Cortex of kidney (tissue), 1 donor: ENCODE measurements at places on chromosomes 13 and 19.

- no peak for DNase-seq
Measured at GRCh38 chr13:33512880-33513554, 227.5 kb upstream of the STARD13 start.

DNA sequence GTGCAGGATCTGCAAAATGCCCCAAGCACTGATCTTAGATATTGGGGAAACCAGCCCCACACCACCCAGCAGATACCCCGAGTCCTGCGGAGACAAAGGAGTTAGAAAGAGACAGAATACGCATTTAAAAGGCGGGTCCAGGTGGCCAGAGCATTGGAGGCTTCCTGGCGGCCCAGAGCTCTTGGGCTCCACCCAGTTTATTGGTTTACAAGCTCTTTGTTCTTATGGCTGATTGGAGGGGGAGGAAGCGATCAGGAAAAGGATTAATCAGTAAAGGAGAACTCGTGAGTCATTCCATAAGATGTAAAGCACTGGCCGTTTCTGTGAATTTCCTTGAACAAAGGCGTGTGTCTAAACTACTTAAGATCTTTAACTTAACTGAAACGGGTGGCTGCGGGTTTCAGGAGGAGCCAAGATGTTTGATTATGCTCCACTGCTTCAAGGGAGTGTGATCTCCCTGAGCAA is 926 bp downstream of the ZNF587 start:
- DNase-seq: no peak

- DNase-seq: no peak
Measured at GRCh38 chr13:50711131-50711815, 132.2 kb downstream of the DLEU7 start.

- DNase-seq: no peak
Measured at GRCh38 chr13:105220881-105221280, 1314.6 kb downstream of the EFNB2 start.

- DNase-seq: no peak
Measured at GRCh38 chr13:93172109-93172508, 54.5 kb upstream of the GPC6 start.

DNA sequence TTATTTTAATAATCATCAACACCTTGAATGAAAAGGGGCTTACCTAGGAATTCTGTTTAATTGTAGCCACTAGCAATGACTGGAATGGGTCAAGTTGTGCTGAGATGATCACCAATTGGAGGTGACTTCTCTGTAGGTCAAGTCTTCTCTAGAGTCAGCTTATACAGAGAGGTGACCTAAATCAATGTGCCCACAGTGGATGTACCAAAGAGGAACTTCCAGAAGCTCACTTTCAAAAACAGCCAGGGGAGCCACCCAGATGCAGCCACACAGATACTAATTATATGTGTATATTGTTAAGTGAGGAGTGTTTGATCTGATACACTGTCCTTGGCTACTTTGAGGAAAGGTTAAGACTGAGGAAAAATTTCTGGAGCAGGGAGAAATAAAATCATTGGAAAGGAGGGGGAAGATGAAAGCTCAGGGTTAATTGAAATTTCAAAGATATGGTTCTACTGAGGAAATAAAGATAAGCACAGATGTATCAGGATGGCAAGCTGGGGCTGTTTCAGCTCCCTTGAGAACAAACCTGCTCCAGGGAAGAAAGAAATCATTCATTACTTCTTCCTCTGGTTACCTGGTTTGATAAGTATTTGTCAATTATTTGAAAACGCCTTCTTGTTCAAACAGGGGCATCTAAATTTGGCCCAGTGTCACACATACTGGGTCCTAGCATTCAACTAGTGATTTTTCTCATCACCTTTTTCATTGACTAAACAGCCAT is 5.1 kb downstream of the GPR183 start:
- no peak for DNase-seq

- DNase-seq: no peak
Measured at GRCh38 chr13:108777421-108778420, 148.3 kb downstream of the MYO16 start.

- DNase-seq: no peak
Measured at GRCh38 chr13:46544811-46545210, 8.2 kb upstream of the LRCH1 start.

GRCh38 chr13:47678201-47678968 is 322.7 kb downstream of the SUCLA2 start:
- no peak for DNase-seq

GRCh38 chr13:110423689-110424302 is 116.7 kb downstream of the COL4A2 start:
- no peak for DNase-seq

DNA sequence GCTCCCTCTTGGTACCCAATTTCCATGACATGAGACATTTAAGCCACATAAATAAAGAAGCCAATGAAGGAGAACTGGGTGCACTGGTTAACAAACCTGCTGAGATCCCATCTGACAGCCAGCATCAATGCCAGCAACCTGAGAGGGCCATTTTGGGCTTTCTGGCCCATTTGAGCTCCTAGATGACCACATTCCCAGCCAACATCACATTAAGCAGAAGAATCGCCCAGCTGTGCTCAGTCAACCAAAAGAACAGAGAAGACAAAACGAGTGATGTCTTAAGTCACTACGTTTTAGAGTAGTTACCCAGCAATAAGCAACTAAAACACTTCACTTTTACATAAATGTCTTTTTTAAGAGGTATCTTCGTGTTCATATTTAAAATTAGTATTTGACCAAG is 21.9 kb downstream of the LCP1 start:
- DNase-seq: no peak

DNA sequence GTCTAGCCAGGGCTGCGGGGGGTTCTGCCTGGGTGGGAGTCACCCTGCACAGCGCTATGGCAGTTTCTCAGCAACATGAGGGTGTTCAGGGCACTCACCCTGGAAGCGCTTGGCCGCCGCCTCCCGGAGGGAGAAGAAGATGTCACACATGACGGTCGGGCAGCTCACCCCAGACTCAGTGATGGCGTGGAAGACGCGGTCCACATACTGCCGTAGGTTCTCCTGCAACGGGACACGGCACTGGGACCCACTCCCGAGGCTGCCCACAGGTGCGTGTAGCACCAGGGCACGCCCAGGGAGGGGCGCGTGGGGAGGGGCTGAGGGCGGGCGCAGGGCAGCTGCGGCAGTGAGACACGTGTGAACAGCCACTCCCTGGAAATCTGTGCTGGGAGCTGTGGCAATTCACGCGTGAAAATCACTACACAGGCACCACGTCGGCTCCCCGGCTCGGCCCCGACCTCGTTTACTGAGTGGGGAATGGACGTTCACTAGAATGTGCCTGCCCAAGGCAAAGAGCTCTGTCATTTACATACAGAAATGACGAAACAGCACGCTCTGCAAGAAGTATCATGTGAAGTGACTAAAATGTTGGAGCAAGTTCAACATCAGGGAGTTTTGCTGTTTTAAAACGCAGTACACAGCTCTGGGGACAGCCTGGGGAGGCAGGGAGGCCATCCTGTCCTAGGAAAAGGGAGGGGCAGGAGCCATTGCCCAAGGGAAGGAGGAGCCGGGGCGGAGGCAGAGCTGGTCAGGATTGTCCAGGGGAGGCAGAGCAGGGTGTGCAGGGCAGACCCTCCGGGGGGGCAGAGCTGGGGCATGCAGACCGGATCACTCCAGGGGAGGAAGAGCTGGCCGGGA is 41.5 kb upstream of the C13orf46 start:
- DNase-seq: no peak

DNA sequence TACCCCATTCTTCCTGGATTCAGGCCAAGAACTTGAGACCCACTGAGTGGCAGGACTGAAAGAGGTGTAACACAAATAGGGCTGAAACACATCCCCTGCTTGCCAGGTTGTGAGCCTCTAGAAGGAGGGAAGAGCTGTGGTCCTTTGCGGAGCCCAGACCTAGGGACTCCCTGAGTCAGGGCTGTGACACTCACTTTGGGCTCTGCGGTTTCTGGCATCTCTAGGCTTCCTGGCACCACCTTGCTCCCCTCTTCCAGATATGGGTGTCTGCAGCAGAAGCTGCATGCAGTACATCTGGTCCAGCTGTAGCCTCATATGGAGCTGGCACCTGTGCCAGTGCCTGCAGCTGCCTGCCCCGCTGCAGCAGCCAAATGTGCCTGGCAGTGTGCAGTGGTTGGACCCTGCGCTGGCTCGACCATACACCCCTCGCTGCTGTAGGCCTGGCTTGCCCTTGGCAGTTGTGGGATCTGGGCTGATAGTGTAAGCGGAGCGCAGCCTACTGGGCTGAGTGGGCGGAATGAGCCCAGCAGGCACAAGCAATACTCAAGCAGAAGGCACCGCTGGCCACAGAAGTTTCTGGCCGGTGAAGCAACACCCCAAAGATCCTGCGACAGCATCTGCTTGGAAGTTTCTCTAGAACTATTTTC is 290.4 kb downstream of the SLITRK6 start:
- DNase-seq: no peak

GRCh38 chr19:45038931-45039893 is at the start of gene CLASRP:
Gene CLASRP, plus strand, starts transcription at chr19:45039045. Its CDS starts 1,168 bp downstream, at chr19:45040213.
- DNase-seq: no peak

- no peak for DNase-seq
Measured at GRCh38 chr13:90673746-90674145, 673.7 kb upstream of the MIR17HG start.

DNA sequence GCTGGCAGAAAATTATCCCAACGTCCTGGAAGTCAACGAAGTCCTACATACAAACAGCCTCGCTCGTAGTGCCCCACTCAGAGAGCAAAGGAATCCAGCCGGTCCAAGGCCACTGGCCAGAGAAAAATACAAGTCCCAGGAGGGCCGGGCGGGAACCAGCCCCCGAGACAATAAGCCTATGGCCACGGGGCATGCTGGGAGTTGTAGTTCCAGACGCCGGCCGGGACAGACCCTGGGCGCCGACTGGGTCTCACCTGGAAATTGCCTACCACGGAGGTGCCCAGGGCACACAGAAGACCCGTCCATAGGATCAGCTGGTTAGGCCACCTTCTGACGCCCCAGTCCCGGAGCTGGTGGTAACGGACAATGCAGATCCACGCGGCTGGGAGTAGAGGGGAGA is 5.4 kb downstream of the TMEM150B start:
- DNase-seq: no peak

DNA sequence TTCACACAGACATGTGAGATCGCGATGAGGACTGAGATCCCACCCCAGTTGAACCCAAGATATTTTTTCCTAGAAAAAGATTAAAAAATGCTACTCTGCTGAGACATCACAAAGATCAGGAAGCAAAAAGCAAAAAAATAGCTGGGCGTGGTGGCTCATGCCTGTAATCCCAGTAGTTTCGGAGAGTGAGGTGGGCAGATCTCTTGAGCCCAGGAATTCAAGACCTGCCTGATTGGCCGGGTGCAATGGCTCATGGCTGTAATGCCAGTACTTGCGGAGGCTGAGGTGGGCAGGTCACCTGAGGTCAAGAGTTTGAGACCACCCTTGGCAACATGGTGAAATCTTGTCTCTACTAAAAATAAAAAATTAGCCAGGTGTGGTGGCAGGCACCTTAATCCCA is 1.1 kb downstream of the FUT3 start:
- no peak for DNase-seq

- no peak for DNase-seq
Measured at GRCh38 chr19:17520865-17521264, 9.4 kb downstream of the PGLS start.

DNA sequence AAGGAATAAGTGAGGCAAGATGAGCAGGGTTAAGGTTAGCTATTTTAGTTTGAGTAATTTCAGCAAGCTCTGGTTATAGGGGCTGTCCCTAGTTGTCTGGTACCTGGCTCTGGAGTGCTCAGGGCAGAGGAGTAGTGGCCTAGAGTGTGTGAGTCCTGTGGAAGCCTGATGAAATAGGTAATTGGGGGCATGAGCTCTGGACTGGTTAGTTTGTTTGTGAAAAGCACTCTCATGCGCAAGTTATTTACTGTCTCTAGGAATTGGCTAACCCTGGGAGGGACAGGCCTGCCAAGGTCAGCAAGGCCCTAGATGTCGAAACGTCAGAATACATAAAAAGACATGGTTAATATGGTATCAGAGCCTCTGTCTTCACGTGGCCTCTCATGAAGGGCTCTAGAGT is 900.1 kb downstream of the PCDH17 start:
- no peak for DNase-seq

GRCh38 chr19:3832001-3832400 is 36.8 kb downstream of the ZFR2 start:
- DNase-seq: no peak

DNA sequence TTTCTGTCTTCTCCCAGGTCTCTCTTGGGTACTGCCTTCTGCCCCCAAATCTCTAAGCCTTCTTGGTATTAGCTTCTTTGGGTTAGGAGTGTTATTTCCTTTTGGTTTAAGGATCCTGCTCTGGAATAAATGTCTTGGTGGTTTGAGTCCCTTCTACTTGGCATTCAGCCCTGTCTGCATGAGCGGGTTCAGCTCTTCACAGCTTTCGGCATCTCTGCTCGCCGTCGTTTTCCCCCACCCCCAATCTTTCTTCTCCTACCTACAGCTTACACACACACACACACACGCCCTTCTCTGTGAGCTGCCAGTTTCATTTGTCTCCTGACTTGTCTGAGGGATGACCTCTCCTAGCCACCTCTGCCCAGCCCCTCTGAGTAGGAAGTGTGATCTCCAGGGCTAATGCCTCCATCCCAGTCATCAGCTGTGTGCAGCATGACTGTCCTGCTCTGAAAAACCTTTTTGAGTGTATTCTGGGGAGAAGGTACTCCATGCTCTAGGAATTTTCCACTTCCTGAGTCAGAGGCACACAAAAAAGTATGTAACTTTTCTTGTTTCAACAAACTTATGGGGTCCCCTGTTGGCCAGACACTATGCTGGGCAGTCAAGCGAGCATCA is 4.7 kb downstream of the CNOT3 start:
- DNase-seq: no peak

DNA sequence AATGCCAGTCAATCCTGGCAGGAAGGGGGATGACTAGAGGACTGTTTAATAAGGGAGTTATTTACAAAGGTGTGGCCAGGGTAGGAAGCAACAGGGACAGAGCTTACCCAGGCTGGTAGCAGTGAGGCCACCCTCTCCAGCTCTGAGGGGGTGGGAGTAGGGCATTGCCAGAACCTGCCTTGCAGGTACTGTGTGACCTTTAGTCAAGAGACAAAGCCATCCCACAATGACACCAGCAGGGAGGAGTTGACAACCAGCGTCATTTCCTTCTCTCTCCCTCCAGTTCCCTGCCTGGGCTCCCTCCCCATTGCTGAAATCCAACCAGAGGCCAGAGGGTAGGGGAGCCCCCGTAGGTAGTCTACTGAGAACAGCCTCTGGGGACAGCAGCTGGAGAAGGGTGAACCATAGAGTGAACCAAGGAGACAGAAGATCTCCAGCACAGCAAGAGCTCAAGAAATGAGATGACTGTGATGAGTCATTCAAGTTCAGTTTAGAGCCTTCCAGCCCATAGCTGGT is 33.3 kb upstream of the SPATA13 start:
- no peak for DNase-seq

DNA sequence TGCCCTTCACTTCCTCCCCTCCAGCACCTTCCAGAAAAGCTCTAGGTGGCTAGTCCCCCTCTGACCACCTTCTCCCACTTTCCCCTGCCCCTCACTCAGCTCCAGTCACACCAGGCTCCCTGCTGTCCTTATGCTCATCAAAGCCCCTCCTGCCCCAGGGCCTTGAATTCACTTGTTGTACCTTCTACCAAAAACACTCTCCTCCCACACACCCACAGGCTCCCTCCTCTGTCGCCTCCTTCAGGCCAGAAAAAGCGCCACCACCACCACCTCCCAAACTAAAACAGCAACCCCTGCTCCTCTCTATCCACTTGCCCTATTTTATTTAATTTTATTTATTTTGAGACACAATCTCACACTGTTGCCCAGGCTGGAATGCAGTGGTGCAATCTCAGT is 4.8 kb upstream of the CEACAM16 start:
- no peak for DNase-seq

GRCh38 chr13:38951525-38952313 is 38.9 kb downstream of the STOML3 start:
- DNase-seq: no peak
